ENCODE measurements at places on chromosomes 13 and 19.

- no peak for DNase-seq
Observed at GRCh38 chr13:76027131-76027530, 391.0 kb downstream of the LMO7 start.

GRCh38 chr19:42249149-42249750 lies 5.7 kb downstream of the ERF start:
- no peak for DNase-seq

DNA sequence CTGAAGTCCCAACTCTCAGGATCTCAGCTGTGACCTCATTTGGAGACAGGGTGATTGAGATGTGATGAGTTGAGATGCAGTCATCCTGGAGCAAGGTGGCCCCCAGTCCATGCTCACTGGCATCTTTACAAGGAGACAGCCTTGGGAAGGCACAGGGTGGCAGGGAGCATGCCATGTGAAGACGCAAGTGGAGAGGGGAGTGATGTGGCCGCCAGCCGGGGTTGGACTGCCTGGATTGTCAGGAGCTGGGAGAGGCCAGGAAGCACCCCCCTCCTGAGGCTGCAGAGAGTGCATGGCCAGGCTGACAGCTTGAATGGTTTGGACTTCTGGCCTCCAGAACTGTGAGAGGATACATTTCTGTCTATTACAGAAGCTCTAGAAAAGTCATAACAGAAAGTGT lies 194.4 kb downstream of the UQCRFS1 start:
- DNase-seq: no peak

GRCh38 chr19:38557205-38557799 lies 60.5 kb downstream of the MAP4K1 start:
- DNase-seq: no peak

Data from tibial artery (tissue), 4 donors.